Activated gamma-delta T cell treated with Interleukin-2 at 50 U/mL for 16 hours (primary cell): ENCODE measurements at places on chromosomes 11 and 22.

GRCh38 chr11:46277313-46277621 is 195 bp upstream of the CREB3L1 start:
- no peak for DNase-seq

GRCh38 chr11:35798983-35799382 is 136.4 kb downstream of the TRIM44 start:
- DNase-seq: no peak

- no peak for DNase-seq
These were observed 16.8 kb downstream of the LUZP2 start for GRCh38 chr11:24513479-24514218.

DNA sequence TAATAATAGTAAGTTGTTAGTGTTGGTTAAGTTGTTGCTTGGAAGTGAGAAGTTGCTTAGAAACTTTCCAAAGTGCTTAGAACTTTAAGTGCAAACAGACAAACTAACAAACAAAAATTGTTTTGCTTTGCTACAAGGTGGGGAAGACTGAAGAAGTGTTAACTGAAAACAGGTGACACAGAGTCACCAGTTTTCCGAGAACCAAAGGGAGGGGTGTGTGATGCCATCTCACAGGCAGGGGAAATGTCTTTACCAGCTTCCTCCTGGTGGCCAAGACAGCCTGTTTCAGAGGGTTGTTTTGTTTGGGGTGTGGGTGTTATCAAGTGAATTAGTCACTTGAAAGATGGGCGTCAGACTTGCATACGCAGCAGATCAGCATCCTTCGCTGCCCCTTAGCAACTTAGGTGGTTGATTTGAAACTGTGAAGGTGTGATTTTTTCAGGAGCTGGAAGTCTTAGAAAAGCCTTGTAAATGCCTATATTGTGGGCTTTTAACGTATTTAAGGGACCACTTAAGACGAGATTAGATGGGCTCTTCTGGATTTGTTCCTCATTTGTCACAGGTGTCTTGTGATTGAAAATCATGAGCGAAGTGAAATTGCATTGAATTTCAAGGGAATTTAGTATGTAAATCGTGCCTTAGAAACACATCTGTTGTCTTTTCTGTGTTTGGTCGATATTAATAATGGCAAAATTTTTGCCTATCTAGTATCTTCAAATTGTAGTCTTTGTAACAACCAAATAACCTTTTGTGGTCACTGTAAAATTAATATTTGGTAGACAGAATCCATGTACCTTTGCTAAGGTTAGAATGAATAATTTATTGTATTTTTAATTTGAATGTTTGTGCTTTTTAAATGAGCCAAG is 2.7 kb downstream of the NEAT1 start:
- peak; percentile 84 for DNase-seq
